Testis (tissue), 5 donors: ENCODE measurements at places on chromosomes 12 and 14. TPM values are rescaled to one million over a fixed set of nuclear protein-coding genes. Genes with fewer than 3 reads are reported as not detected.

MAP1LC3B2 gene
- total RNA-seq = 1.0 TPM

BHLHE41 gene
- 23.8 TPM for total RNA-seq

WNT1 gene
- total RNA-seq = 1.2 TPM

HHIPL1 gene
- 2.7 TPM for total RNA-seq

B3GNT4 gene
- total RNA-seq = 2.2 TPM

BATF gene
- 2.9 TPM for total RNA-seq

SLC7A8 gene
- 94.2 TPM for total RNA-seq

RIN3 gene
- 49.8 TPM for total RNA-seq

SPTB gene
- 5.6 TPM for total RNA-seq

SERPINA12 gene
- total RNA-seq = 0.25 TPM

EPS8 gene
- total RNA-seq = 65.3 TPM

KRT7 gene
- total RNA-seq = 6.9 TPM

FAM234B gene
- 13.2 TPM for total RNA-seq

KCNMB4 gene
- 8.8 TPM for total RNA-seq

BCDIN3D gene
- total RNA-seq = 5.1 TPM
